NCI-H2029 (cell line): ENCODE measurements at places on chromosomes 16 and 17.
A peak's percentile ranks its signal among the peaks of the same experiment; 100 is the strongest.

GRCh38 chr17:50949128-50949988, 83.2 kb upstream of the TOB1 start:
- no peak for DNase-seq

- DNase-seq: no peak
Measured at GRCh38 chr16:88782454-88783390, 2.3 kb downstream of the PIEZO1 start.

GRCh38 chr16:67177743-67178699, 5.7 kb downstream of the MATCAP1 start:
- DNase-seq: peak; percentile 81

DNA sequence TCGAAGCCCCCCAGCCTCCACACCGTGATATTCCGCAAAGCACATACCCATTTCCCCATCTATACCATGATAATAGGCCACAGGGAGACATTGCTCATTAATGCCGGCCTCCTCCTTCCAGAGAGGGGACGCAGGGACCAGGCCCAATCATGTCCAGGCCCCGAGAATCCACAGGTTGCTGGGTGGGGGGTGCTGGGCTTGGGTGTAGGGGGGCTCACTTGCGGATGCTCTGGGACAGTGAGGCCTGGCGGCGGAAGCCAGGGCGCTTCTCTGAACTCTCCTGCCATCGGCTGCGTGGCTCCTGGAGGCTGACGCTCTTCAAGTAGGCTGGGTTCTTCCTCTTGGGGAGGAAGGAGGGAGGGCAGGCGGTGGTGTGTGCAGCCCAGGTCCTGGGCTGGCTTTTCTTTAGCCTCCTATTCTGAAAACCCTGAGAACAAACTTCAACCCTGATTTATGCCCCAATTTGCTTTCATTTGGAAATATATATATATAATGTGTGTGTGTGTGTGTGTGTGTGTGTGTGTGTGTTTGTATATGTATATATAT, 12.2 kb downstream of the AANAT start:
- DNase-seq: no peak

DNA sequence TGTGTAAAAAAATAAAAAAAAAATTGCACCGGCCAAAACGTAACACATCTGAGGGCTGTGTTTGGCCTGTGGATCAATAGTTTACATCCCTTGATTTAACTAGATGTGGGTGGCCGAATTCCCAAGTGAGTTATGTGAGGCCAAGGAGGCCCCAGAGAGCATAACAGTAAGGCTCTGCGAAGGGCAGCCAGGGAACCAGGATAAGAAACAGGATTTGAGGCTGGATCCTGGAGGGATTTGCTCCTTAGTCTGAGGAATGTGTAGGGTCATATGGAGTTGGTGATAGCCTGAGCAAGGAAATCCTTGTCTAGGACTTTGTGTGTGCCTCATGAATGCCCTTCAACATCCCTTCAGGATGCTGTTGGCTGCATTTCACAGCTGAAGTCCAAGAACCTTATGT, 2.0 kb downstream of the PHKG2 start:
- no peak for DNase-seq
